ENCODE measurements at places on chromosomes 1 and 21.

GRCh38 chr1:6982860-6983259 lies 197.6 kb downstream of the CAMTA1 start:
- DNase-seq: no peak

DNA sequence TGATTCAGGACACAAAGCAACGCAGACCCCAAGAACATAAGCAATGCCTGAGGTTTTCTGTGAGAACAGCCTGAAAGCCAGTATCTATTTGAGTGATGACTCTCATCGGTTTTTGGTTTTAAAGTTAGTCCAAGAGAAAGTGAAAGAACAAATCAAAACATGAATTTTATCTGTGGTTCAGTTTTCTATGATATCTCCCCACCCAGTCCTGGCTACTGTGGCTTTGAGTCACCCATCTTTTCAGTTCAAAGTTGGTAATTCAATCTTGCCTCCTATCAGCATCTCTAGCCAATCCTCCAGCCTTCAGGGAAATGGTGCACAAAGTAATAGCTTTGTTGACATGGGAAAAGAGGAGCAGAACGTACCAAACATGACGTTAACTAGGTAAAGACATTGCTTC lies 40.5 kb upstream of the KRTAP19-8 start:
- DNase-seq: no peak

DNA sequence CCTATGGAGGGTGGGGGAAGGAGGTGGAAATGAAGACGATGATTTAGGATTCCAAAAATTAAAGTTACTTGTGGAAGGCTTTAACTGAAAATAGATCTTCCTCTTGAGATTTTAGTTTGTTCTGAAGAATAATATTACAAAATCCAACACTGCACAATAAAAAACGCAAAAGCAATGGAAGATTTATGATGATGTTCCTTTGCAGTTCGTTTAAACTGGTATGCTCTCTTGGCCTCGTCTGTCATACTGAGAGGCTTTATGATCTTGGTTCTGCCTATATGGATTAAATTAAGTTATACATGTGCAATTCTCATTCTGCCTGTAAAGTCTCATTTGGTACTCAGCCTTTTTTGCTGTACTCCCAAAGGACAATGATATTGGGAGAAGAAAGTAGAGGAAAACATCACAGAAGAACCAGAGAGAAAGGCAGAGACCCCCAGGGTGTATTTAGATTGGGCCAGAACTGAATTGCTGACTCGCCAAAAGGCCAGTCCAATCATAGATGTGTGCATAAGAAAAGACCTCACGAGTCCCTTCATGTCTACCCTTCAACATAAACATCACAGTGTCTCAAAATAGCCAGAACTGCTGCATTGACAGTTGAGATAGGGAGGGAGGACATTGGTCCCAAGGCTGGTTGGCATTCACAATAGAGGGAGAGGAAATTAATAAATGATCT lies 188.6 kb downstream of the GREM2 start:
- no peak for DNase-seq

- DNase-seq: no peak
Observed at GRCh38 chr1:183004141-183004540, 19.1 kb upstream of the LAMC1 start.

DNA sequence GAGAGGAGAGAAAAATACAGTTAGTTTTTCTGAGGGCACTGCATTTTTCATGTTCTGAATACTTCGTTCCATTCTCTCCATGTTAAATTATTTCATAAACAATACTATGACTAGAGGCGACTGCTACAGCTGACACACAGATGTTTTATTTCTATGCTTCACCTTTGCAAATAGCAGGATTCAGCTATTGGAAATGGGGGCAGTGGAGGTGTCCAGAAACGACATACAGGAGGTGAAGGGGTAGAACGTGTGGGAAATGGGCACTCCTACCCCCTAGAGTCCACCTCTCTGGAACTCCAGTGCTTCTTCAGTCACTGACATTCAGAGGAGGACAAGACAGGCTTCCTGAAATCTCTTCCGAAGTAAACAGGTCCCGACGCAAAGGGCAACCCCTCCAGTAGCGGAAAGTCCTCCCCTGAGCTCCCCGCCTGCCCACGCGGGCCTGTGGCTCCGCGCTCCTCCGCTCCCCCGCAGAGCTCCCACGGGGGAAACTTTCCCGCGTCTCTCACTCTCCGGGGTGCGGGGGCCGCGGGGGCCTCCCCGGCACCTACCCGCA lies 480 bp downstream of the DPYD start:
- DNase-seq: no peak

GRCh38 chr21:37764691-37765090 lies 151.6 kb downstream of the KCNJ6 start:
- DNase-seq: no peak

DNA sequence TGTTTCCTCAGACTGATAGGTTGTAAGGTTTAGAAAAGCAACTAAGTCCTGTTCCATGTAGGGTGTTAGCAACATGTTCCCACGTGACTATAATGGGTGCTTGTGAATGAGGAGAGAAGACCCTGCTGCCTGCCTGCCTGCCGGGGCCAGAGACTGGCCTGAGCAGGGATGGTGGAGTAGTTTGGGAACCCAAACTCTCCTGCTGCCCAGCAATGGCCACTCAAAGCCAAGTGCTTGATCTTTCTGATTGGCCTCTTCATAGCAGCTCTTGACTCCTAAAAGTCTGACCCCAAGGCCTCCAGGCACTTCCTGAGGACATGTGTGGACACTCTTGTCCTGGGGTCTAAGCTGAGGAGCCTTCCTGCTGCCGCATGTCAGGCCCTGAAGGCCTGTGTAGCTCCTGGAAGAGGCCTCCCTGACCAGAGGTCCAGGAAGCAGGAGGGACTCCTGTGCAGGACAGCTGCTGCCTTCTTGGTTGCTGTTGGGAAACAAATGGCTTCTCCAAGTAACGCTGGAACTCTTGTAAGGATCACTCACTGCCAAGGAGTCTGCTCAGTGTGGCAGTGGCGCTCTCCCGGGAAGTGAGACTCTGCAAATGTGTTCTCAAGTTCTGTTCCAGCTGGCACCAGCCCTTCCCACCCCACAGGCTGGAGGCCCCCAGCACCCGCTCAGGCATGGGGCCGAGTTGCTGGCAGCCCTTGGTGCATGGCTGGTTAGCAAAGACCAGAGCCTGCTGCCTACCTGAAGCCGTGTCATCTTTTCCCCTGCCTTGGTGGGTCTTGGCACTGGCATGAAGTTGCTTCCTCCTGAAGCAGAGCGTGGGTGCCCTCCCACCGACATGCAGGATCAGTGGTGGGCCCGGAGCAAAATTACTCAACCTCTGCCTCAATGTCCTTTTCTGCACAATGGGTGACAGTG lies 35.5 kb downstream of the MAN1C1 start:
- no peak for DNase-seq

DNA sequence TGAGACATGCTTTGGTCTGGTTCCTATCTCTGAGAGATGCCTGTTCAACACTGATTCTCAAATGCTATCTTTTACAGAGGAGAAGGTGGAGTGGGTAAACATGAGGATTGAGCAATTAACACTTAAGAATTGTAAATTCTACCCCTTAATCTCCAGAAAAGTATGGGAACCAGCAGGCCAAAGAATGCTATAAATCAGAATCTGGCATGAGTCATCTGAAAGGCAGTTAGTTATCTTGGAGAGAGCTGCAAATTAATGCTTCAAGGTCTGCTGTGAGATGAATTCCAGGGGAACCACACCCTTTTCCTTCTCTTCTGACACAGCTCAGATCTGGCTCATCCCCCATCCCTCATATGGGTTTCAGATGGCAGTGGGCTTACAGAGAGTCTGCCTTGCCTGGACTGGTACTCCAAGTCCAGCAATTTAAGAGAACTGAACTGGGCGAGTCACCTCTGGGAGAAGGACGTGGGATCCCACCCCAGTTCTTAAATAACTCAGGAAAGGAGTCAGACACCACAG lies 5.2 kb downstream of the S100A10 start:
- no peak for DNase-seq

GRCh38 chr1:31428436-31429221 lies 15.6 kb downstream of the SERINC2 start:
- no peak for DNase-seq

DNA sequence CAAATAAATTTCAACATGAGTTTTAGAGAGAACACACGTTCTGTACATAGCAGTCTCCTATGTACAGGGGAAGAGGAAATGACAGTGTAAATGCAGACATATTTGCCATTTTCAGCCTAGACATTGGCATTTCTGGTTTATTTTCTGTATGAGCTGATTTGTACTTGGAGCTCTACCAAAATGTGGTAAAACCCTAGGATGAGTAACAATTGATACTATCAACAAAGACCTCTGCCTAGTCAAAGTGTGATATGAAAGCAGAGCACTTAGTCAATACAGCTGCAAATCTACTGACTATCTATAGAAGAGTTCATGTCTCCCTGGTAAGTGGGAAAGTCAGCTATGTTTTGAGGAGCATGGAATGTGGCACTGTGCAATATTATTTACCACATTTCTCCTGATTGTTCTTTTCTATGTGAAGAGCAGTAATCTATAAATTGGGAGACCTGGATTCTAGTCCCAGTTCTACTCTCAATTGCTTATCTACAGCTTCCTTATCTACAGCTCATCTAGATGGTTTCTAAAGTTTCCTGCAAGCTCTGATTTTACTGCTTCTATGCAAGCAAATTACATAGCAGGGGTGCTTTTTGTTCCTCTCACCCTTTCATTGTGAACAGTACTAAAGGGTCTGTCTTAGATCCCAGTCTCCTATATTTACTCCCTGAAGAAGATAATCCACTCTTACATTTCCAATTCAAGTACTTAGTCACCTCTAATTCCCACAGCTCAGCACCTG lies 334.2 kb downstream of the NTNG1 start:
- DNase-seq: no peak

DNA sequence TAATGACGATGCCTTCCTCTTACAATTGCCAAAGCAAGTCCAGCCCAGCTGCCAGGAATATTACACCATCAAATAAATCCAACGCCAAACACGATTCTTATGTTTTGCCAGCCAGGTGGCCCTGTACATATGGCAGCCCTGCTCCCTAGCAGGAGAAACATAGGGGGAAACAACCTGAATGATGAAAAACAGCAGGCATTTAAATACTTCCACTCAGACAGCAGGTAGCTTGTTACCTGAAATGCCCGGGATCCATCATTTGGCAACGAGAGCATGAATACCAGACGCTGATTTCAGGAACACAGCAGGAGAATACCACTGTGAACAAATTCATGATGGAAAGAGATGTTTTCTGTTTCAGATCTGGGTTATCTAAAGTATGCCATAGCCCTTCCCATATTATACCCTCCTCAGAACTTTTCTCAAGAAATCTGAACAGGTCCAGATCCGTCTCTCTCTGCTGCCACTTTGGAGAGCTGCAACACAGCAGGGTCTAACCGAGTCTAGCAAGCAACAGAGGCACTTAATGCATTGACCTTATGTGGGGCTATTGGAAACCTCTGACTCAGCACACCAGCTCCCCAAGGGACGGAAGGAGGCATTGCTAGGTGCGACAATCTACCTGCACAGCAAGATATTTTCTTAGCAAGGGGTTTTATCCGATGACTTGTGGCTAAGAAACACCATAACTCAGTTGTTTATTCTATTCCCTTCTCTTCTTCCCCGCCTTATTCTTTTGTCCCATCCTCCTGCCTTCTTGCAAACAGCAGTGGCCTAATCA lies 166.3 kb downstream of the BARHL2 start:
- no peak for DNase-seq

GRCh38 chr1:12565094-12565965 lies 52.7 kb downstream of the DHRS3 start:
- DNase-seq: no peak

- no peak for DNase-seq
Observed at GRCh38 chr1:235050911-235051360, 77.7 kb downstream of the TOMM20 start.

- no peak for DNase-seq
Observed at GRCh38 chr1:67724928-67725560, 40.0 kb downstream of the GADD45A start.

GRCh38 chr1:16164213-16165072 lies 8.6 kb upstream of the EPHA2 start:
- DNase-seq: no peak

- no peak for DNase-seq
Observed at GRCh38 chr1:55420026-55420425, 204.9 kb upstream of the USP24 start.

DNA sequence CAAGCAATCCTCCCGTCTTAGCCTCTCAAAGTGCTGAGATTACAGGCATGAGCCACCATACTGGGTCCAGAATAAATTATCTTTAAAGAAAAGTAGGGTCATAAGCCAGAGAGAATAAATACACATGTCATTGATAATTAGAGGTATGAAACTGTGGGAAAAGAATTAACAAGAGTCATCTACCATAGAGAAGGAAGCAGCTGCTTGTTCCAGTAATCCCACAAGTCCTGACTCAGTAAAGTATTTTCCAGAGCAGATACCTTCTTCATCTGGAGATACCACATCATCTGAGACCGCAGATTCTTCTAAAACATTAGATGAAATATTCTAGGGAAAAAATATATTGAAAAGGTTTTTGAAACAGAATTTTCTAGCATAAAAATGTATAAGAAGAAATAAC lies 55.7 kb downstream of the USP1 start:
- no peak for DNase-seq

- no peak for DNase-seq
Observed at GRCh38 chr1:40197656-40198055, 36.5 kb downstream of the RLF start.

DNA sequence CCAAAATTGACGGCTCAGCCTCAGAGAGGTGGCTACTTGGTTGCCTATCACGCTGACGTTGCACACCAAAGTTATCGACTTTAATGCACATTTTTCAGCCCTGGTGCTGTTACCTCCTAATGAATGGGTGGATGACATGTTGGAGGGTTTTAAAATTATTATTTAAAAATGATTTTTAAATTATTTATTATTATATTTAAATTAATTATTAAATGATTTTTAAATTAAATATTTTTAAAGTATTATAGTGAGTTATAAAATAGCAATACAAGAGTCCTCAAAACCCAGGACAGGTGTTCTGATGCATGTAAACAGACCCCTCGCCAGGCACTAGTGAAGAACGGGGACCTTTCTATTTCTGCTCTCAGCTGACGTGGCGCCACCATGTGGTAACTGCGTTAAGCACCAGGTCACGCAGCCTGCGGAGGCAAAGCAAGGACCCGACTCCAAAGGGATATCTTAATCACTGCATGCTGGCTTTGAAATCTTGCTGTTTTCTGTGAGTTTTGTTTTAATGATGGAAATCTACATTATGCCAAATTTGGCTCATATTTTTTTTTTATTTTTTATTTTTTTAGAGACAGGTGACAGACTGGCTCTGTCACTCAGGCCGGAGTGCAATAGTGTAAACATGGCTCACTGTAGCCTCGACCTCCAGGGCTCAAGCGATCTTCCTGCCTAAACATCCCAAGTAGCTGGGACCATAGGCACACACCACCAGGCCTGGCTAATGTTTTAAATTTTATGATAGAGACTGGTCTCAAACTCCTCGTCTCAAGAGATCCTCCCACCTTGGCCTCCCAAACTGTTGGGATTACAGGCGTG lies 22.6 kb downstream of the CASP9 start:
- DNase-seq: peak; percentile 36

GRCh38 chr1:217812175-217812574 lies 181.0 kb downstream of the SPATA17 start:
- DNase-seq: no peak

- no peak for DNase-seq
Observed at GRCh38 chr1:21518774-21519455, 9.7 kb downstream of the ALPL start.

GRCh38 chr21:26169061-26169610 lies 1.4 kb downstream of the APP start:
- peak; percentile 57 for DNase-seq

- no peak for DNase-seq
Observed at GRCh38 chr1:110617589-110617988, 11.4 kb upstream of the KCNA2 start.

GRCh38 chr1:38222891-38223290 lies 176.3 kb upstream of the POU3F1 start:
- DNase-seq: no peak
